Esophagus mucosa (tissue), 1 donor: ENCODE measurements at places on chromosomes 16 and 17. TPM values are rescaled to one million over a fixed set of nuclear protein-coding genes. Genes with fewer than 3 reads are reported as not detected.

GRCh38 chr17:6994666-6995256 lies 1.1 kb upstream of the ALOX12 start:
- no peak for ATAC-seq

DNA sequence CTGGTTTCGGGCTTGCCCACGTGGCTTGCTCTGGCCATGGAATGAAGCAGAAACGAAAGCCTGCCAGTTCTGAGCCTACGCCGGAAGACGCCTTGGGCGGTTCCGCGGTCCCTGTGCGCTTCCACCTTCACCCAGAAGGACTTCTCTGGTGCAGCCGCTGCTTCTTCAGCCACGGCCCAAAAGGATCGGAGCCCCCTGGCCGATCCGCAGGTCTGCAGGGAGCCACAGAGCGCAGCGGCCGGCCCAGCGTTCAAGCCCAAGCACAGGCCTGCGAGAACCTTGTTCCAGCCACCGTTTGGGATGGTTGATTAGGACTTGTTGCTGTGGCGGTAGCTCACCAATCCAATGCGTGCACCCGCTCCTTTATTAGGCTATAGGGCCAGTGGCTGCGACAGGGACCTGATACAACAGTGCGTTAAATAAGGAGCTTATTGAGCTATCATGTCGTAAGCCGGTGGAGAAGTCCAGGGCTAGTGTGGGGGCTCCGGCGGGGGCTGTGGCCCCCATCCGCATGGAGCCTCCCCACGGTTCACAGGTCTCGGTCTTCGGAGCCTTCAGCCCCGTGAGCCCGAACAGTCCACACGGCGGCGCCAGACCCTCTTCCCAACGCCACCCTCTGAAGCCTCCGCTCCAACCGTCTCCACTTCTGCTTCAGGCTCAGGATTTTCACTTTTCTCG lies 10.2 kb upstream of the MPP2 start:
- ATAC-seq, result no peak

DNA sequence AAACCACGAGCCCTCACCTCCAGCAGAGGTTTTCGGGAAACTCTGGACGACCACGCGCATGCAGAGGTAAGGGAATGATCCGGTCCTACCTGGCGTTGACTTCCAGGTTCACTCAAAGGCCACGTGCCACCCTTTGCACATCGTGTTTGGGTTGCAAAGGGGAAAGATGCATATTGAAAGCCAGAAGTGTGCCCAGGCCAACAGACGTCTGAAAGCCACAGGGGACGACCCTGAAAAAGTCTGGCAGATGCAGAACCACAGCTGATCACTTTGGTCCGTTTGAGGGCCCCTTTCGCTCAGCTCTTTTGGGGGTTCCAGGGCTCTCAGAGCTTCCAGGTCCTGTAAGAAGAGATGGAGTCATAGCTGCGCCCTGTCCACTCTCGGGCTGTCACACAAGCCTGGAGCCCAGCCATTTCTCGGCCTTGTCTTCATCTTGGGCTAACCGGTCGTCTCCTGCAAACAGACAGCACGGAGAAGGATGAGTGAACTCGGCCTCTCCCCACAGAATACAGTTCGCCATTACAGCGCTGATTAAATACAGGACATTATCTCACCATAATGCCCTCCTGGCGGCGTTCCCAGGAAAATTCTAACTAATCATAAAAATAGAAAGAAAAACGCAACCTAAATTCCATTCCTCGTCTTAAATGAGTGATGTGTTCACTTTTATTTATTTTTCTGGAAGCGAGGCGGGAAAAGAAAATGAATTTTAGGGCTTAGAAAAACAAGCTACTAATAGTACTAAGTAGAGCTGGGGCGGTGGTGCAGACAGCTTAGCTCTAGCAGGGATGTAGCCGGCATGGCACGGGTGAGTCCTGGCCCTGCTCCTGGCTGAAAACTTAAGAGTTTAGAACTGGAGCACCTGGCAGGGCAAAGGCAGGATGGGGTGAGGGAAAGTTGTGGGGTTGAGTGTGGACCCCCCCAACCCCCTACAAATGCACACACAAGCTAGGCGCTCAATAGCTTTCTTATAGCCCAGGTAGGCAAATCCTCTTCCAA lies 45.5 kb upstream of the ZFHX3 start:
- ATAC-seq, result no peak

DNA sequence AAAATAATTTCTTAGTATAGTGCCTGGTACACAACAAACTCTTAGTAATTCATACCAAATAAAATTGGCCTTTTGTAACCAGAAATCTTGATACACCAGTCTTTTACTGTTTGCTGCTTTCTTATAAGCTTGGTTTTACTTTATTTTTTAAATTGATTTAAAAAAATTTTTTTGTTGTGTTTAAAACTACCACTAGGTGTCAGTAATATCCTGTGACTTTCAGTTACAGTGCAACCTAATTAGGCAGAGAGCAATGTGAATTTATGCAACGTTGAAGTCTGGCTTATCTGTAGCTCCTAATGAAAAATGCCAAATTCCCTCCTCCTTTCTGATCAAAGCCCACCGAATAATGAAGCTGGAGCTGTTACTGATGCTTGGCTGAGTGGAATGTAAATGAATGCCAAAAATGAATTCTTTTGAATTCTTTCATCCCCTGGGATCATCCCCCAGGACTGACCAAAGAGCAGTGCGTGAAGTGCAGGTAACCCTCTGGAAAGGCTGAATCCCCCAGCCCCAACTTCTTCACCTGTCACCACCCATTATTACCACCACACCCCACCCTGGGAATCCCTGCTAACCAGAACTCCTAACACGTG lies 3.8 kb downstream of the ERCC4 start:
- ATAC-seq, result no peak

DNA sequence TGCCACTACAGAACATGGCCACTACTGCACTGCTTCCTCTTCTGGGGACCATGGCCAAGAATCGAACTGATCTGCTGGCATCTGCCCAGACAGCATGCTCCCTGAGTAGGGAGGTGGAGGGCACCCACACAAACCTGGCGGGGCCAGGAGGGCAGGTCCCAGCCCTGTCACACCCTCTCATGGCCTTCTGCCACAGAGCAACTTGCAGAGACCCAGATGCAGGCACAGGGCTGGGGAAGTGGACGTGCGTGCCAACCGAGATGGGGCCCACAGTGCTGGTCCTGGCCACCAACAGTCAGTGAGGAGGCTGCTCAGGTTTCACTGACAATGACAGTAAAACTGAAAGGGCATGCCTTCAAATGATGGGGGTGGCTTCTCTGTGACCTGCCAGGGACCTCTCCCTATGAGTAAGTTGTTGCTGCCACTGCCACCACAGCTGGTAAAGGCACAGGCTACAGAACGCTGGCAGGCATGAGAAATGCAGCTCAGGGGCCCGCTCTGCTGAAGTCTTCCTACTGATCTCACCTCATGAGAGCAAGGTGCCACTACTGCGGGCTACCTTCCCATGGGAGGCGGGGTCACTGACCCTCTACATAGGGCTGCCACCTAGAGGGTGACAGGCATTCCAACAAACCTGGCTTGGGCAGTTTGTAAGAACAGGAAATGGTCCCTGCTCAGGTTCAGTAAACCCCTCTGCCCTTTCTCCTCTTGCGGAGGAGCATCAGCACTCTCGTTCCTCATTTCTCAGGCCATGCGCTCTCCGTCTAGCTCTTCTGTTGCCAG lies 15.5 kb downstream of the HIC1 start:
- no peak for ATAC-seq

DNA sequence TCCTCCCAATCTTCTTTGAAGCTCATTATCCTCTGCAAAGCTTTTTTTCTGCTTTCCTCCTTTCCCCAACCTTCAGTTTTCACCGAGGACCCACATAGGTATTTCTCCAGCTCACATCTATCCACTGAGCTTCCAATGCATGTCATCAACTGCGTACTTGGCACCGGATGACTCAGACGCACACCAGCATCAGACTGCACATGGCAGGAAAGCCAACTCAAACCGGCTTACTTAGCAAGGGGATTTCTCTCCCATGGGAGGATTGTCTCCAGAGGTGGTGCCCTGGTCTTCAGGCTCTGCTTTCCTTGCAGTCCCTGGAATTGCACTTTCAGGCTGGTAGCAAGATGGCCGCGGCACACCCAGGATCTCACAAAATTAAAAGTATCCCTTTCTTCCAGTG lies 1.7 kb upstream of the AKTIP start:
- no peak for ATAC-seq

GRCh38 chr16:59090541-59090940 lies 356.4 kb upstream of the GOT2 start:
- no peak for ATAC-seq

DNA sequence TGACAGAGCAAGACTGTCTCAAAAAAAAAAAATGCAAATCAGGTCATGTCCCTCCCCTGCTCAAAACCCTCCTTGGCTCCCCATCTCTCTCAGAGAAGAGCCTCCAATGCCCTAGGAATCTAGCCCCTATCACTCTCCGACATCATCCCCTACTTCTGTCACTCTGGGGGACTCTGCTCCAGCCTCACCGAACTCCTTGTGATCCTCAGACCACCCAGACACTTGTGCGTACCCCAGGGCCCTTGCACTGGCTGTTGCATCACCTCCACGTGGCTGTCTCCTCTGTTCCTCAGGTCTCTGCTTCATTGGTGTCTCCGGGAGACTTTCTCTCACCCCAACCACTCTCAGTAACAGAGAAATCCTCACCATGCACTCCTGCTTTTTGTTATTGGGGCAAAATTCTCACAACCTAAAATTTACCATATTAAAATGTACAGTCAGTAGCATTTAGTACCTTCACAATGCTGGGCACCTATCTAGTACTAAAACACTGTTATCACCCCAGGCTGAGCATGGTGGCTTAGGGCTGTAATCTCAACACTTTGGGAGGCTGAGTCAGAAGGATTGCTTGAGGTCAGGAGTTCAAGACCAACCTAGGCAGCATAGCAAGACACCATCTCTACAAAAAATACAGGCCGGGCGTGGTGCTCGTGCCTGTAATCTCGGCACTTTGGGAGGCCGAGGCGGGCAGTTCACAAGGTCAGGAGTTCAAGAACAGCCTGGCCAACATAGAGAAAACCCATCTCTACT lies 15.2 kb downstream of the PLA2G10 start:
- ATAC-seq, result no peak

GRCh38 chr16:50679266-50679665 lies 1.8 kb downstream of the SNX20 start:
- ATAC-seq, result no peak

DNA sequence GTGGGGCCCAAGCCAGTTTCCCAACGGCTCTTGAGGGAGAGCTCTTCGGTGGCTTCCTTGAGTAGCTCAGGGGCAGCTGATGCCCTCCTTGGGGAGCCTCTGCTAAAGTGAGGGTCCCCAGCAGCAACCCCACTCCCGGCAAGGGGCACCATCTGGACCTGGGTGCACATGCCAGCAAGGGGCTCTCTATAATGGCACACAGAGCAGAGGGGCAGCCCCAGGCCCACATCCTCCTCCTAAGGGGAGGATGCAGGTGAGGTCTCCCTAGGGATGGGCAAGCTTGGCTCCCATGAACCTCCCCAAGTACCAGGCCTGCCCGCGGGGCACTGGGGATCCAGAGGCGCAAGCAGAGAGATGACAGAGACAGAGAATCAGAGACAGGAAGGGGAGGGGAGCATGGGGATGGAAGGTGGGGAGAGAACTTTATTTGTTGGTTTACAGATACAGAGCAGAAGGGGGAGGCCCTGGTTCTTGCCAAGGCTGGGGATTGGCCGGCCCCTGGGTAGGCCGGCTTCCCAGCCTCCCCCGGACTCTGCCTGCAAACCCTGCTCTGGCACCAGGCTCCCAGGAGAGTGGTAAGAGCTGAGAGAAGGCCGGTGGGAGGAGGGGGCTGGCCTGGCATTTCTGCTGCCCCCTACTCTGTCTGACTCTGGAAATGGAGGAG lies 61.4 kb downstream of the SRCIN1 start:
- peak; percentile 10 for ATAC-seq

- ATAC-seq, result peak; percentile 26
Observed at GRCh38 chr16:81214745-81215166, 23.7 kb upstream of the BCO1 start.

GRCh38 chr16:84746231-84746630 lies 46.4 kb downstream of the USP10 start:
- ATAC-seq, result no peak

NUPR1 gene
- total RNA-seq, result 64.4 TPM

TRIM37 gene
- total RNA-seq, result 14.0 TPM

EME1 gene
- total RNA-seq, result 2.4 TPM

RSKR gene
- total RNA-seq, result 4.2 TPM

MPP2 gene
- total RNA-seq, result 0.32 TPM

KLHL10 gene
- 0.32 TPM for total RNA-seq

MEIOC gene
- not detected for total RNA-seq
